Mesendoderm (in vitro differentiated cells): ENCODE measurements at places on chromosomes 12 and 14.

DNA sequence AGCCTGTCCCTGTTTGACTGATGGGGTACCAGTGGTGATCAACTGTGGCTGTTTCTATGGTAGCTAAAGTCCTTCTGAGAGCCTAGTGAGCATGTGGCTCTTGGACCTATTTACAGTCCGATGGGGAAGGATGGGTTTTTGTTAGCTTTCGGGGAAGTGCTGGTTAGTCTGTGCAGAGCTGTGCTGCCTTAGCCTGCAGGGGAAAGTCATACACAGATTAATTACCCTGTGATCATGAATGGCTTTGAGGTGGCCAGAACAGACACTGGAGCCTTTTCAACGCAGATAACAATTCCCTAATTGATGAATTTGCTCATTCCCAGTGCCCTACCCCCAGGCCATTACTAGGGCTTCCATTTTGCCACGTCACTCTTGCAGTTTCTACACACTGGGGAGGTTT lies 99.7 kb downstream of the WSCD2 start:
- no peak for DNase-seq
- H3K27ac ChIP-seq, result no peak overlapping the region
- no peaks in the 10 kb centered on the region for H3K27me3 ChIP-seq
- no peaks in the 10 kb centered on the region for H3K36me3 ChIP-seq
- H3K4me1 ChIP-seq, result peaks cover 4% of the 10 kb centered on the region

GRCh38 chr12:116053479-116054200 lies 223.9 kb downstream of the MED13L start:
- no peak overlapping the region for H3K27ac ChIP-seq
- no peak overlapping the region for H3K4me3 ChIP-seq
- no peaks in the 10 kb centered on the region for H3K27me3 ChIP-seq
- DNase-seq, result no peak
- no peaks in the 10 kb centered on the region for H3K4me1 ChIP-seq

DNA sequence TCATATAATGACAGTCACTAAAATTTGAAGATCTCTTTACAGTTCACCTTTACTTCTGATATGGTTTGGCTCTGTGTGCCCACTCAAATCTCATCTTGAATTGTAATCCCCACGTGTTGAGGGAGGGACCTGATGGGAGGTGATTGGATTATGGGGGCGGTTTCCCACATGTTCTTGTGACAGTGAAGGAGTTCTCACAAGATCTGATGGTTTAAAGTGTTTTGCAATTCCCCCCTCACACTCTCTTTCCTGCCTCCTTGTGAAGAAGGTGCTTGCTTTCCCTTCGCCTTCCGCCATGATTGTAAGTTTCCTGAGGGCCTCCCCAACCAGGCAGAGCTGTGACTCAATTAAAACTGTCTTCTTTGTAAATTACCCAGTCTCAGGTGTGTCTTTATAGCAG lies 27.3 kb upstream of the CD9 start:
- H3K27ac ChIP-seq, result no peak overlapping the region
- no peaks in the 10 kb centered on the region for H3K4me1 ChIP-seq
- H3K4me3 ChIP-seq, result no peak overlapping the region

DNA sequence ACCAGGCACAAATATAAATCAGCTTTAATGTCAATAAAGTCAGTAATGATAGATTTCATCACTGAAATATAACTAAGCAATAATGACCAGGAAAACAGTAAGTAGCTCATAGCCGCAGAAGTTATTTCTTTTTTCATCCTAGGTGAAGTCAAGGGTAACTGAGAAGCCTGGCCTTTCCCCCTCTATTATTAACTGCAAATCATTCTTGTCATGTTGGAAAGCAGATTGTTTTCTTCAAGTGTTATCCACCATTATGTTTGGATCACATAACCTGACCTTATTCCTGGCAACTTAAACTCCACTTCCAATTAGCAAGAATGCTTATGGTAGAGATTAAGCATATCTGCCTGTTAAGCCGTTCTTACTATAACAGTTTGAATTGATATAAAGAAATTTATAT lies 603.4 kb upstream of the FOXG1 start:
- peak; percentile 6 for DNase-seq
- H3K4me3 ChIP-seq, result no peak overlapping the region
- no peaks in the 10 kb centered on the region for H3K27me3 ChIP-seq
- no peaks in the 10 kb centered on the region for H3K36me3 ChIP-seq
- H3K4me1 ChIP-seq, result no peaks in the 10 kb centered on the region

- H3K4me1 ChIP-seq, result peaks cover 5% of the 10 kb centered on the region
- H3K27me3 ChIP-seq, result no peaks in the 10 kb centered on the region
- DNase-seq, result peak; percentile 77
- H3K27ac ChIP-seq, result no peak overlapping the region
- no peaks in the 10 kb centered on the region for H3K36me3 ChIP-seq
- no peak overlapping the region for H3K4me3 ChIP-seq
These were observed 32.6 kb upstream of the PLEKHG3 start for GRCh38 chr14:64671591-64671990.

DNA sequence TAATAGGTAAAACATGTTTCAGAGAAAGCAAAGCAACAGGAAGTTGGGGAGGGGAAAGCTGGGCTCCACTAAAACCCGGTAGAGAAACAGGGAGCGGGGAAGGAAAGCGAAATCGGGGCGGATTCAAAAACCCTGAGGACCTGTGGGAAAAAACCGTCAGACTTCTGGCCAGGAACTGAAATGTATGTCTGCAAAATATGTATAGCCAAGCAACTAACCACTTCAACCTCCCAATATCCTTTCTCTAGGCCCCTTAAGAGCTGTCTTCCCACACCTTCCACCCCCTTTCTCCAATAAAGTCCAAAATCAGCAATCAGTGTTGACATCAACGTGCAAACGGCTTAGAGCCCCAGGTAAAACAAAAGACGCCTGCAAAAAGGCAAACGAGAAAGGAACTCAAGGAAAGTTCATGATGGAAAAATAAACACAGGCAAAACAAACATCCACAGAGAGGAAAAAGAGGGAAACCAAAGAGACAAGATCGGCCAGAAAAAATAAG lies 32.8 kb downstream of the SIX1 start:
- H3K36me3 ChIP-seq, result no peaks in the 10 kb centered on the region
- no peak overlapping the region for H3K27ac ChIP-seq
- no peaks in the 10 kb centered on the region for H3K27me3 ChIP-seq
- DNase-seq, result peak; percentile 28

- DNase-seq, result no peak
- no peaks in the 10 kb centered on the region for H3K27me3 ChIP-seq
- H3K4me3 ChIP-seq, result no peak overlapping the region
- no peaks in the 10 kb centered on the region for H3K4me1 ChIP-seq
- no peak overlapping the region for H3K27ac ChIP-seq
These were observed 23.8 kb downstream of the MAP3K9 start for GRCh38 chr14:70785556-70785955.

- peak within 1 kb of the TSS; percentile 98 for H3K4me3 ChIP-seq
- H3K36me3 ChIP-seq, result peaks cover 7% of the 10 kb centered on the region
- peak; percentile 95 for DNase-seq
These were observed at the start of gene SLC38A2 for GRCh38 chr12:46372544-46373300. Gene SLC38A2, minus strand, starts transcription at chr12:46372773. Its CDS starts 1,480 bp downstream, at chr12:46371293.
